ENCODE measurements at places on chromosomes 5 and 9. TPM values are rescaled to one million over a fixed set of nuclear protein-coding genes. Genes with fewer than 3 reads are reported as not detected.
A peak's percentile ranks its signal among the peaks of the same experiment; 100 is the strongest.

Gene LAMC3
- 0.07 TPM for total RNA-seq

Gene SLIT3
- total RNA-seq, result 1.1 TPM

Gene ANGPTL2
- not detected for total RNA-seq

Gene PLK2
- total RNA-seq, result 25.6 TPM

Gene CCDC180
- 1.9 TPM for total RNA-seq

GRCh38 chr9:70856411-70856810, 265.0 kb downstream of the TRPM3 start:
- H3K27ac ChIP-seq, result no peak overlapping the region
- no peaks in the 10 kb centered on the region for H3K36me3 ChIP-seq
- no peak overlapping the region for H3K4me3 ChIP-seq
- H3K27me3 ChIP-seq, result no peaks in the 10 kb centered on the region

GRCh38 chr5:31753700-31754357, 114.9 kb downstream of the PDZD2 start:
- no peaks in the 10 kb centered on the region for H3K27me3 ChIP-seq
- no peak for DNase-seq
- no peaks in the 10 kb centered on the region for H3K36me3 ChIP-seq
- no peaks in the 10 kb centered on the region for H3K4me1 ChIP-seq
- no peak overlapping the region for H3K4me3 ChIP-seq

DNA sequence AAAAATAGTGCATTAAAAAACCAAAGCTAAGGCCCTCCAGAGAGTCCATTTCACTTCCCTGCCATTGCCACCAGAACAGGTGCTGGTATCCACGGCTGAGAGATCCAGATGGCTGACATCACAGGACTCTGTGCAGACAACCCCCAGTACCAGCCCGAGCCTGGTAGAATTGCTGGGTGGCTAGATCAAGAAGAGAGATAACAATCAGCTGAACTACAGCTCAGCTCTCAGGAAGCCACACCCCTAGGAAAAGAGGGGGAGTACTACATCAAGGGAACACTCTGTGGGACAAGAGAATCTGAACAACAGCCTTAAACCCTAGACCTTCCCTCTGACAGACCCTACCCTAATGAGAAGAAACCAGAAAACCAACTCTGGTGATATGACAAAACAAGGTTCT, 73.8 kb upstream of the SLIT3 start:
- H3K4me3 ChIP-seq, result no peak overlapping the region
- no peaks in the 10 kb centered on the region for H3K27me3 ChIP-seq
- no peak overlapping the region for H3K27ac ChIP-seq
- no peaks in the 10 kb centered on the region for H3K4me1 ChIP-seq
- DNase-seq, result no peak

- no peaks in the 10 kb centered on the region for H3K36me3 ChIP-seq
- peaks cover 19% of the 10 kb centered on the region for H3K4me1 ChIP-seq
- H3K27me3 ChIP-seq, result peaks cover 50% of the 10 kb centered on the region
- peak within 1 kb of the TSS; percentile 84 for H3K4me3 ChIP-seq
- peak within 1 kb of the TSS; percentile 84 for H3K27ac ChIP-seq
Observed at GRCh38 chr5:132830436-132831094, at the start of gene SHROOM1. TSS of gene SHROOM1 (minus strand) at chr5:132830647. CDS start at chr5:132826140, 4,507 bp downstream.

DNA sequence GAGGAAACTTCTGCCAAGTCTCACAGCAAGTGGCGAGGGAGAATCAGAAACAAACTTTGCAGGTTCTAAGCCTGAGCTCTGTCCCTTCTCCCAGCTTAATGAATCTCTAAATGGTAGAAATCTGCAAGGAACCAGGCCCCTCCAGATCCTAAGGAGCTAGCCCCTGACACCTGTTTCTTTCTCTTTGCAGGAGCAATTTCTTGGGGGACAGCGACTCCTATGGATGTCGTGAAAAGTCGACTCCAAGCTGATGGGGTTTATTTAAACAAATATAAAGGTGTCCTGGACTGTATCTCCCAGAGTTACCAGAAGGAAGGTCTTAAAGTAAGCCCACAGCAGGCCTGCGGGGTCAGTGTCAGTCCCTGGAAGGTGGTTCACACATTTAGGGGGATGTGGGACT, 21.8 kb downstream of the IL9 start:
- H3K4me3 ChIP-seq, result no peak overlapping the region
- no peak for DNase-seq
- H3K27ac ChIP-seq, result no peak overlapping the region
- H3K4me1 ChIP-seq, result no peaks in the 10 kb centered on the region

- H3K4me1 ChIP-seq, result peaks cover 10% of the 10 kb centered on the region
- peaks cover 16% of the 10 kb centered on the region for H3K36me3 ChIP-seq
Observed at GRCh38 chr5:16574789-16575721, 41.7 kb downstream of the RETREG1 start.

- H3K27ac ChIP-seq, result no peak overlapping the region
- H3K36me3 ChIP-seq, result no peaks in the 10 kb centered on the region
- H3K27me3 ChIP-seq, result peaks cover 21% of the 10 kb centered on the region
- no peak for DNase-seq
- H3K4me1 ChIP-seq, result peaks cover 7% of the 10 kb centered on the region
Observed at GRCh38 chr9:83220730-83221129, 157.8 kb upstream of the RASEF start.

DNA sequence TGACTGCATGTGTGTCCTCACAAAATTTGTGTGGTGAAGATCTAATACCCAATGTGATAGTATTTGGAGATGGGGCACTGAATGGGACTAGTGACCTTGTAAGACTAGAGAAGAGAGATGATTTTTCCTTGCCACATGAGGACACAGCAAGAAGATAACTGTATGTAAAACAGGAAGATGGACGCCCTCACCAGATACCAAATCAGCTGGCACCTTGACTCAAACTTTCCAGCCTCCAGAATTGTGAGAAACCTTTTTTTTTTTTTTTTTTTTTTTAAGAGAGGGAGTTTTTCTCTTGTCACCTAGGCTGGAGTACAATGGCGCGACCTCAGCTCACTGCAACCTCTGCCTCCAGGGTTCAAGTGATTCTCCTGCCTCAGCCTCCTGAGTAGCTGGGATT, 40.3 kb downstream of the UBTD2 start:
- no peak overlapping the region for H3K27ac ChIP-seq
- H3K4me1 ChIP-seq, result peaks cover 12% of the 10 kb centered on the region
- H3K4me3 ChIP-seq, result no peak overlapping the region
- H3K27me3 ChIP-seq, result no peaks in the 10 kb centered on the region
- H3K36me3 ChIP-seq, result peaks cover 10% of the 10 kb centered on the region

- H3K27ac ChIP-seq, result no peak overlapping the region
- no peak for DNase-seq
- H3K36me3 ChIP-seq, result peaks cover 1% of the 10 kb centered on the region
- H3K27me3 ChIP-seq, result no peaks in the 10 kb centered on the region
Observed at GRCh38 chr5:93995126-93995621, 253.8 kb upstream of the POU5F2 start.

Data from activated CD4-positive, alpha-beta T cell treated with anti-CD3 and anti-CD28 coated beads, Interleukin-2, amount 10 ng/mL, durations not matched to agents 24 days and 14 days (primary cell).